Activated CD4-positive, alpha-beta T cell treated with anti-CD3 and anti-CD28 coated beads, Interleukin-2, amount 50 U/mL, for 1 hour (primary cell): ENCODE measurements at places on chromosomes 4 and X.

GRCh38 chr4:76723373-76723772, 174.6 kb downstream of the SOWAHB start:
- DNase-seq = no peak

DNA sequence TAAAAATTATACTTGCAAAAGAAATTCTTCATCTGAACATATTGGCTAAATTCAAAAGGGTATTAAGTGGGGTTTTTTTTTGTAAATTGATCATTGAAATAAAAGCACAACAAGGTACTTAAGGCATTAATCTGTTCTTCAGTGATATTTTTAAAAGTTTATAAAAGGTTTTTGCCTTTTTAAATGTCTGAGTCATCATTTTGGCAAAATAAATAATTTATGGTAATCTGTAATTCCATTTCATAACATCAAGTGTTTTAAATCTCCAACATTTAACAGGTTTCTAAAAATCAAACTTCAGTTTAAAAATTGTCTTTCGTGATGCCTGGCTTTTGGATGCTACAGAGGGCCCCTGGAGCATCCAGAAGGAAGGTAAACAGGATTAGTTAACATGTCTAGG, 27.4 kb downstream of the NLRP2B start:
- DNase-seq = no peak

DNA sequence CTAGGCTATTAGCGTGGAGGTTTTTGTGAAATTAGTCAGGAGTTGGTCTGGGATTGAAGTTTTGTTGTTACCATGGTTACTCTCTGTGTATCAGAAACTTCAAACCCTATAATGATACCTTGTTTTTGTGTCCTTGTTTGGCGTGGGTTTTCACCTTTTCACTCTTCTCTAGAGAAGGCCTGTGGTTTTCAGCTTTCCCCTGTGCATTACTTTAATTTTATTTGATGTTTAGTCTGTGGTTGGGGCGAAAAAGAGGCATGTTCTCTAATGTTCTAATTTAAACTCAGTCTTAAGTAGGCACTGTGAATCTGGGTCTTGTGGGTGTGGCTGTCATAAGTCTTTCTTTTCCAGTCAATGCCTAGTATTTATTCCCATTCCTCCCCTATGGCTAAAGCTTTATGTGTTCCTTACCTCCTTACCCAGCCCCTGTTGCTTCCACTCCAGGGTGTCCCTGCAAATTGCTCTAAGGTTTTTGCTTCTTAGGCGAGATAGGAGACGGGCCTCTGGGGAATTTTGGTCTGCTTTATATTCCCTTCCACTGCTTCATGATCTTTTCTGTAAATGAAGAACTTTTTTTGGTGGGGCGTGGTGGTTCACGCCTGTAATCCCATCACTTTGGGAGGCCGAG, 326.3 kb upstream of the ZCCHC13 start:
- DNase-seq = no peak

GRCh38 chrX:37783305-37783704, 3.4 kb downstream of the CYBB start:
- DNase-seq = no peak

DNA sequence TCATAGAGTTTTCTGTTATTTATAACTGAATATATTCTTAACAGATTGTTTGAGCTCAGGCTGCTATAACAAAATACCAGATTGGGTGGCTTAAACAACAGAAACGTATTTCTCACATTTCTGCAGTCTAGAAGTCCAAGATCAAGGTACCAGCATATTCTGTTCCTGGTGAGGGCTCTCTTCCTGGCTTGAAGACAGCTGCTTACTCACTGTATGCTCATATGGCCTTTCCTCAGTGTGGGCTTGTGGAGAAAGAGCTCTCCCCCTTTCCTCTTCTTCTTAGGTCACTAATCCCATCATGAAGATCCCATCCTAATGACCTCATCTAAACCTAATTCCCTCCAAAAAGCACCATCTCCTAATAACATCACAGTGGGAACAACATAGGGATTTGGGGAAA, 117.8 kb downstream of the RASGEF1B start:
- DNase-seq = no peak
